ENCODE measurements at places on chromosomes 2 and 18.

GRCh38 chr2:122843503-122843902 lies 1088.1 kb downstream of the TSN start:
- DNase-seq: no peak

DNA sequence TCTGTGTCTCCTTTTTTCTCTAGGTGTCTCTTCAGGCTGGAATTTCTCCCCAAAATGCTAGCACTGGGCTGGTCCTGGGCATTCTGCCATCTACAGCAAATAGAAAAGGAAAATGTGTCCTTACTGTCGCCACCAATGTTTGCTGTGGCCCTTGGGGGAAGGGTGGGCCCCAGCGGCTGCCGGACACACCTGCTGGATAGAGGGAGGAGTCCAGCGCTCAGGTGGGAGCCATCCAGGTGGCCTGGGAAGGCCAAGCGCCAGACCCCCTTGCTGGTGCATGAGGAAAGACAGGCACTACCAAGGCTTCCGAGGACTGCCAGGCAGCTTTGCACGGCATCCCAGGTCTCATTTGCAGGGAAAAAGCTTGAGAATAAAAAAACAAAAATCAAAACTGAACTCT lies 147.7 kb upstream of the GATA6 start:
- no peak for DNase-seq

- DNase-seq: no peak
Observed at GRCh38 chr2:203648273-203648672, 58.2 kb upstream of the CD28 start.

GRCh38 chr18:14097761-14098160 lies 34.5 kb downstream of the ZNF519 start:
- DNase-seq: no peak

GRCh38 chr2:225948903-225949302 lies 549.4 kb downstream of the NYAP2 start:
- DNase-seq: no peak

- DNase-seq: no peak
Observed at GRCh38 chr18:79465392-79465991, 69.8 kb downstream of the NFATC1 start.

DNA sequence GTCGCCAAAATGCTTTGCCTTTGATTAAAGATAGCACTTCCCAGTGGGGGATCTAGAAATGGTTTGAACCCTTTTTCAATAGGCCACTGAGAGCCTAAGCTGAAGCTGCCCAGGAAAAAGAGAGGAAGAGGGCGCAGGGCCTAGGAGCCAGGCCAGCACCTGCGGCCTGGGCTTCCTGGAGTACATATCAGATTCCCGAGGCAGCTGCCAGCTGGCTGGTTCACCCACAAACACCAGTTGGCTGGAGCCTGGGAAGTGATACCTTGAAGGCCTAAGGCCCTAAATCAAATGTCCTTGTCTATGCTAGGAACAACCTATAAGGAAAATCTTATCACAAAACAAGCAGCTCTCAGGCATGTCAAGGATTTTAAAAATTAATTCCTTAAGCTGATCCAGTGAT lies 37.1 kb downstream of the ANKRD44 start:
- no peak for DNase-seq

DNA sequence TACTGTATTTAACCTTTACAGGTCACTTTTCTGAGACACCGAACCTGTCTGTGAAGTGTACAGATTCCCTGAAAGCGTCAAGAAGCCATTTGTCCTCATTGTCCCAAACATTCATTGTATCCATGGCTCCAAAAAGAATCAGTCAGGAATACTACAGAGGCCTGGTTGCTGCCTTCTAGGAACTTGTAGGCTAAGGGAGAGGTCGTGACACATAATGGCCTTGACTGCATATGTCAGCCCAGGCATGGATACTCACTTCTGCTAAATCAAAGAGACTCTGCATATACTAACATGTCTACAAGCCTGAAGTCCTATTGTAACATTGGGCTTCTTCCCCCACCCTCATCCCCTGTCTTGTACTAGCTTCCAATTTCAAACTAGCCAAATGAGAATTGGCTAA lies 40.2 kb downstream of the ONECUT2 start:
- no peak for DNase-seq

GRCh38 chr2:21710496-21710895 lies 586.7 kb downstream of the TDRD15 start:
- no peak for DNase-seq

DNA sequence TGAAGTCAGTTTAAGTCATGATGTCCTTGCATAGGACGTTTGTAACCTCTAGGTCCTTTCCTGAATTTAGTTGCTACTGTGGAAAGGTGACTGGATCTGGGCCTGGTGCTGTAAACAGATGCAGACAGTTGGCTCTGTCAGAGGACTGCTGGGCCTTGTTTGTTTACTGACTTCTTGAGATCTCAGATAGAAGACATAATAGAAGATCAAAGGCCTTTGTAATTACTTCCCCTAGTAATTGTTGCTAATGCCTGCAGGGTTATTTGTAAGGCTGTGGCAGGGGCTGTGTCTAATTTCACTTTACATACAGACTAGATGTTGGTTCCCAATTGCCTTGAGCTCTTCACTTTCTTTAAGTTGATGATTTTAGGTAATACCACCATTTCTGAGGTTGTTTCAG lies 42.5 kb downstream of the LYPD6B start:
- DNase-seq: no peak
